ENCODE measurements at places on chromosomes 16 and 17.

- no peak for DNase-seq
Measured at GRCh38 chr17:58703137-58703915, 10.9 kb downstream of the RAD51C start.

DNA sequence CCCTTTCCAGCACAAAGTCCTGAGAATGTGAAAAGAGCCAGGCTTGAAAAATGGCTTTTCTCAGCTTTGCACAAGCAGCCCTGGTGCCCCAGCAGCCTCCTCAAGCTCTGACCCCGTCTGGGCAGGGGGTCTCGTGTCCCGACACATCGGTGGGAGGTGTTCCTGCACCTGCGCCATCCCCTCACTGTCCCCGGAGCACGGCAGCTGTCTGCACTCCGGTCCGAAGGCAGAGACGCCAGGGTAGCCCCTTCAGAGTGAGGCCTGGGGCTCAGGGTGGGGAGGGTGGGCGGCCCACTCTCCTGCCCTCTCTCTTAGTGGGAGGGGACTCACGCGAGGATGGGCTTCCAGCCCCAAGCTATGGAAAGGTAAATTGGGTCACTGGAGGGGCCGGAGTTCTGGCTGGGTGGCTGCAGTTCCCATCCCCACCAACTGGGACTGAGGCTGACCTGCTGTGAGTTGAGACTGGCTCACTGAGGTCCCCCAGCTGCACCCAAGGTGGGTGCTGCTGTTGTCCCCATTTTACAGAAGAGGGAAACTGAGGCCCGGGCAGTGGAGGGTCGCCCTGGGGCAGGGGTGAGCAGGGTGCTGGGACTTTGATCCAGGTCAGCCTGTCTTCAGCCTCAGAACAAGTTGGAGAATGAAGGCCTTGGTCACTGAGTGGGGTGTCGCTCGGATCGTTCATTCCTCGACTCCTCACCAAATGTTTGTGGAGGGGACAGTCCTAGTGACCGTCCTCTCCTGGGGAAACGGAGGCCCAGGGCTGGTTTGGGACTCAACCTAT, 2.3 kb upstream of the BAIAP3 start:
- DNase-seq: no peak

- DNase-seq: no peak
Measured at GRCh38 chr16:74280448-74280847, 16.2 kb upstream of the PSMD7 start.

DNA sequence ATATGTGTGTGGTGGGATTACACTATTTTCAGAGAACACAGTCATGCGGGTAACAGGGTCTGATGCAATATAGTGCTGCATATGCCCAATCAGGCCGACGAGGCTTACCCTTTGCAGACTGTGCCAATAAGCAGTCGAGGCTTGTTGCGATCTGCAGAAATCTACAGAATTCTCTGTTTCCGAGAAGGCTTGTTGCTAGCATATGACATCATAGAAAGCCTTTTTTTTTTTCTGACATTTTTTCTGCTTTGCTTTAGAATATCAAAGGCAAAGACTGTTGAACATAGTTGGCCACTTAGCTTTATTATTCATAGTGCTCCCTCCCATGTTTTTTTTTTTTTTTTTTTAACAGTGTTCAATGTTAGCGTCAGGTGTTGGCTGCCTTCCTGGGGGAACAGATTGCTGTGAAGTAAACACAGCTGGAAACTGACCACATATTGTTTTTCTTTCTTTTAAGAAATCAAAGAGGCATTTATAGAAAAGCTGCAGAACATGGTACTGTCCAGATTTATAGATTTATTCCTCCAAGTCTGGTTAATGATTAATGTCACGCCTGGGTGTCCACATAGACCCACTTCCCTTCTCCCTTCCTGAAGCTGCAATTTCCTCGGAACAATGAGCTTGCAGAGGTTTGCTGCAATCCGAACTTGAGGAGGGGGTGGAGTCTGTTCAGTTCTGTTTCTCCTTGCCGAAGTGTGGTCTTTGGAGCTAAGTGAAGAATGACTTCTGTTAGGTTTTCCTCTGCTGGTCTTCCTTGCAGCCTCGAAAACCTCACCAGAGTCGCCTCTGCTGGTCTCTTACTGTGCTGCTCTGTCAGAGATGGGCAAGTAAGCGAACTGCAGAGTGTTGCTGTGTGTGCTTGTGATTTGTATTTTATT, 87.3 kb downstream of the MAP2K6 start:
- no peak for DNase-seq

DNA sequence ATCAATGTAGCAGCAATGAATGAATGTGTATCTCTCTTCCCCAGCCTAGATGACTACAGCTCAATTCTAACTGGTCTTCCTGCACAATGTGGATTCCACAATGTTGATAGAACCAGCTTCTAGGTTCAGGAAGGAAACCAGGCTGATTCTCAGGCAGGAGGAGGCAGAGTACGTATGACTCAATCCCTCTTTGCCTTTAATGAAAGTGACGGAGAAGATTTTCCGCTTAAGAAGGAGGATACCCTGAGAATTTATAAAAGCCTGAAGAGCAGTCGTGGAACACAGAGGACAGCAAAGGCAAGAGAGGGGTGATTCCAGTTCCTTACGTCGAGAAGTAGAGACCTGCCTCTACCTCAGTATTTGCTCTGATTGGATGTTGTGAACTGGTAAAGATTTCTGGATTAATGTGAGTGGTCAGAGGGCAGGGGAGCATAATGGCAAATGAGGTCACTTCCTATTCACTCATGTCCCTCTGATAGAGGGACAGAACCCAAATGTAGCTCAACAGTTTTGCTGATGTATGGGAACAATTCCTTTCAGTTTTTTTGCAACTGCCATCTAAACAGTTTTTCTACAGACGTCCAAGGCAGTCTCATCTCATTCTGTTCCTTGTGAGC, 15.0 kb upstream of the SLC16A11 start:
- no peak for DNase-seq
